Osteoblast (primary cell): ENCODE measurements at places on chromosomes 3 and 15. TPM values are rescaled to one million over a fixed set of nuclear protein-coding genes. Genes with fewer than 3 reads are reported as not detected.

AHSG gene
- not detected in 2 replicates for total RNA-seq

GRCh38 chr3:149174901-149175300 is 45.5 kb downstream of the HPS3 start:
- DNase-seq: no peak
- no peaks in the 10 kb centered on the region for H3K27me3 ChIP-seq
- H3K36me3 ChIP-seq: peaks cover 16% of the 10 kb centered on the region
- no peak overlapping the region for H3K27ac ChIP-seq
- H3K4me1 ChIP-seq: peaks cover 17% of the 10 kb centered on the region

LRTM1 gene
- total RNA-seq: not detected in 2 replicates

RBPMS2 gene
- 0.29 TPM in 1 of 2 replicates, not detected in the other for total RNA-seq

GRCh38 chr15:89299896-89300295 is 34.7 kb downstream of the POLG start:
- H3K27me3 ChIP-seq: no peaks in the 10 kb centered on the region
- peaks cover 16% of the 10 kb centered on the region for H3K36me3 ChIP-seq
- no peaks in the 10 kb centered on the region for H3K4me1 ChIP-seq
- H3K27ac ChIP-seq: no peak overlapping the region
- no peak overlapping the region for H3K4me3 ChIP-seq

GRCh38 chr15:49471733-49472132 is 48.7 kb downstream of the FGF7 start:
- no peak overlapping the region for H3K4me3 ChIP-seq
- H3K27me3 ChIP-seq: no peaks in the 10 kb centered on the region
- H3K27ac ChIP-seq: no peak overlapping the region
- peaks cover 17% of the 10 kb centered on the region for H3K36me3 ChIP-seq

DNA sequence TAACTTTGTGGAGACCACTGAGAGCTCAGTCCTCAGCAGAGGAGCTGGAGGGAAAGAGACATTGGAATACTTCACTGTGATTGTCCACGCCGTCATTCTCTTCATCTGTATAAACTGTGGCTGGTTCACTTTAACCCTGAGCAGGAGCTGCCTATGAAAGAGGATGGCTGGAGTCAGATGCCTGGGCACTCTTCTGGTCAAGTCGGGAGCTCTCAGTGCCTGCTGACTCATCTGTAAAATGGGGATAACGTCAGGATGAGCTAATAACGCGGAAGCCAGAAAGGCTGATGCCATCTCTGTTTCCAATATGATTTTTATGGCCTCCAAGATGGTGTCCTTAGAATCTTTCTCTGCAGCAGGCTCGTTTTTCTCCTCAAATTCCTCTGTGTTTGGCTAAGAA is 51.6 kb upstream of the MRPS22 start:
- H3K27ac ChIP-seq: no peak overlapping the region
- no peaks in the 10 kb centered on the region for H3K27me3 ChIP-seq
- peaks cover 8% of the 10 kb centered on the region for H3K4me1 ChIP-seq
- H3K36me3 ChIP-seq: no peaks in the 10 kb centered on the region
- DNase-seq: peak; percentile 89
- no peak overlapping the region for H3K4me3 ChIP-seq

DNA sequence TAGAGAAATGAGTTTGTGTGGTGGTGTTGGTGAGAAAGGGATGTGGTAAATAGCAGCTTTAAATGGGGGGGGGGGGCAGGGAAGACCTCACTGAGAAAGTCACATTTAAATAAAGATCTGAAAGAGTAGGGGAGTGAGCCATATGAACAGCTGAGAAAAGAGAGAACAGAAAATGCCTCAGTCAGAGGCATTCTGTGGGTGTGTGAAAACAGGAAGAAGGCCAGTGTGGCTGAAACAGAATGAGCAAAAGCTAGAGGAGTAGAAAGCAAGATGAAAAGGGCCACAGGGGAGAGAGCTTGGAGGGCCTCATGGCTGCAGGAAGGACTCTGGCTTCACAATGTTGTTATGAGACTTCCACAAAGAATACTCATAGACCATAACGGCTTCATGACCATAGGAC is 783.3 kb downstream of the ZPLD1 start:
- no peak overlapping the region for H3K4me3 ChIP-seq
- H3K4me1 ChIP-seq: no peaks in the 10 kb centered on the region
- no peak for DNase-seq
- no peak overlapping the region for H3K27ac ChIP-seq
- H3K27me3 ChIP-seq: no peaks in the 10 kb centered on the region

DNA sequence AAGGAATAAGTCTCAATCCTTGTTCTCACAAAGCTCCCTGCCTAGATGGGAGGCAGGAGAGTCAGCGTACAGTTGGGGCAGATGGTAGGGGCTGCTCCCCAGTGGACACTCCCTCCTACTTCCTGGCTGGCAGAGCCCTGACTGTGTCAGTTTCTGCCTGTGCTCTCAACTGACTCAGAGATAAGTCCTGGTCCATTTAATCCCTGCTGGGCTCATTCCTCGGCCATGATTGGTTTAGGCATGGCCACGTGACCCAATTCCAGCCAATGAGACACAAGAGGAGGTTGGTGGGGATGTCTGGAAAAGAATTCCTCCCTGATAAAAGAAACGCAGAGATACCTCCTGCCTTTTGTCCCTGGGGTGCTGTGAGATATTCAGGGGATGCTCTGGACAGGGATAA is 118.1 kb upstream of the SLC6A11 start:
- no peak overlapping the region for H3K27ac ChIP-seq
- DNase-seq: no peak
- no peaks in the 10 kb centered on the region for H3K4me1 ChIP-seq
- no peaks in the 10 kb centered on the region for H3K36me3 ChIP-seq

DNA sequence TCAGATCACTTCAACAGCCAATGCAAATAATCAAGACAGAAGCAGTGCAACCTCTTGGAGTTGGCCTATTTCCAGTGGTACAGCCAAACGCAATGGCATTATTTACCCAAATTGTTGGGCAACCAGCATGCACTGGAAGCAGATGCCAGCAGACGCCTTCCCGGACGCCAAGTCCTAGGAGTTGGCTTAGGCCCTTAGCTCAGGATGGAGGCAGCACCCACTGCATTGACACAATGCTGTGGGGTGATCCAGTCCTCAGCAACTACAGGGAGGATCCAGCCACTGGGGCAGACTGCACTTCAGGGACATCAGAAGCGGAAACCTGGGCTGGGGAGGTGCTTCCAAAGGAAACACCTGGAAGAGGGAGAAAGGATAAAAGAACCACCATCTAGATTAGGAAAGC is 290.4 kb downstream of the FAM43A start:
- no peak overlapping the region for H3K4me3 ChIP-seq
- H3K4me1 ChIP-seq: no peaks in the 10 kb centered on the region
- no peaks in the 10 kb centered on the region for H3K36me3 ChIP-seq
- no peak for DNase-seq
- peaks cover 10% of the 10 kb centered on the region for H3K27me3 ChIP-seq

SI gene
- total RNA-seq: not detected in 2 replicates

RTP3 gene
- not detected in 2 replicates for total RNA-seq

TGM5 gene
- total RNA-seq: not detected in 2 replicates

GRCh38 chr3:44525060-44525459 is 29.9 kb upstream of the ZKSCAN7 start:
- no peak overlapping the region for H3K27ac ChIP-seq
- DNase-seq: no peak
- no peaks in the 10 kb centered on the region for H3K4me1 ChIP-seq
- H3K27me3 ChIP-seq: peaks cover 15% of the 10 kb centered on the region

DNA sequence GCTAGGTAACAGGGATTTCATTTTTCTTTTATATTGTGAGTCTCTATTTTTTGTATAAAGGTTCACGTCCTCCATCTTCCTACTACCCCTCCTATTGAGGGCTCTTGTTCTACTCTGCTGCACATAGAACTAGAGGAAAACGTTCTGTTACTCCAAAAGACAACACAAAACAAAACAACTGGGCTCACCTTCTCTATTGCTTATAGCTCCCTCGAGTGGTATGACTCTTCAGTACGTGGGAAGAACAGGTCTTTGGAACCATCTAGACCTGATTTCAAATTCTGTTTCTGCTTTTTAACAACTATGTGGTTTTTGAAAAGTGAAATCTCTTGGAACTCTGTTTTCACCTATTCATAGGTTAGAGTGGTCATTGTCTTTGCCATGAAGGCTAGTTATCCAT is 515.3 kb downstream of the SOX2 start:
- no peaks in the 10 kb centered on the region for H3K36me3 ChIP-seq
- no peaks in the 10 kb centered on the region for H3K27me3 ChIP-seq
- no peak for DNase-seq
- no peak overlapping the region for H3K4me3 ChIP-seq

DNA sequence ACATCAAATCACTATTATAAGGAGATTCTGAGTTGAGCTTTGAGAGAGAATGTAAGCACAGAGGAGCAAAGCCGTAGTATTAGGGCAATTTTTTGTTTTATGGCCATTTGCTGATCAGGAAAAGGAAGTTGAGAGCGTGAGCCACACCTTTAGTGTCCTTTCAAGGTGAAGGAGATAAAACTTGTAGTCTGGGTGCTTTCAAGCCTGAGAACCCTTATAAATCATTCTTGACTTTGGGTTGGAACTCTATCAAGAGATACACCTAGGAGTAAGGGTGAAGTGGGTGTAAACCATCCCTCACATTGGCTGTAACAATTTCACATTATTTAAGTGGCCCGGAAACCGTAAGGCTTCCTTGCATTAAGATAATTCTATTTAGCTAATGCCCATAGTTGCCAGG is 122.2 kb downstream of the ATG7 start:
- H3K27ac ChIP-seq: no peak overlapping the region
- no peak for DNase-seq
- no peaks in the 10 kb centered on the region for H3K27me3 ChIP-seq
- peaks cover 37% of the 10 kb centered on the region for H3K4me1 ChIP-seq
- no peak overlapping the region for H3K4me3 ChIP-seq
- H3K36me3 ChIP-seq: no peaks in the 10 kb centered on the region

XCR1 gene
- not detected in 2 replicates for total RNA-seq

- peak overlapping the region; percentile 58 for H3K27ac ChIP-seq
- peak; percentile 90 for DNase-seq
- no peaks in the 10 kb centered on the region for H3K36me3 ChIP-seq
- peak overlapping the region; percentile 91 for H3K4me3 ChIP-seq
- peaks cover 50% of the 10 kb centered on the region for H3K4me1 ChIP-seq
Measured at GRCh38 chr15:74432968-74433591, 678 bp downstream of the SEMA7A start.

KCNMB2 gene
- total RNA-seq: 0.29 and 1.1 TPM in 2 replicates

ST3GAL6 gene
- 2.2 and 2.7 TPM in 2 replicates for total RNA-seq

TGM4 gene
- not detected in 2 replicates for total RNA-seq

FBXL22 gene
- total RNA-seq: 0.59 and 1.8 TPM in 2 replicates

DNA sequence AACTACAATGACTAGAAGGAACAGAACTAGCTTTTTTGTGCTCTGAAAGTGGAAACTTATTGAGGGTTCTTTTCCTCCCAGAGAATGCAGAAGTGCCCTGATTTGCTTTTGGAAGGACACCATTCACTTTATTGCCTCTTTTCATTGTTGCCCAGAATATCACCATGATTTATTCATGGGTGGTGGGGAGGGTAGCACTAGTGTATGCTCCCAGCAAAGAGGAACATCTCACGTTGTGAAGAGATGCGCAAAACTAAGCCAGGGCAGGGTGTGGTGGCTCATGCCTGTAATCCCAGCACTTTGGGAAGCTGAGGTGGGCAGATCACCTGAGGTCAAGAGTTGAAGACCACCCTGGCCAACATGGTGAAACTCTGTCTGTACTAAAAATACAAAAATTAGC is 31.4 kb downstream of the FLNB start:
- no peak overlapping the region for H3K4me3 ChIP-seq
- peaks cover 84% of the 10 kb centered on the region for H3K4me1 ChIP-seq
- DNase-seq: peak; percentile 17
- no peaks in the 10 kb centered on the region for H3K36me3 ChIP-seq
- H3K27me3 ChIP-seq: no peaks in the 10 kb centered on the region

- DNase-seq: no peak
- no peak overlapping the region for H3K4me3 ChIP-seq
- H3K27me3 ChIP-seq: no peaks in the 10 kb centered on the region
Measured at GRCh38 chr3:22862111-22862510, 341.0 kb upstream of the UBE2E2 start.
